Activated T-helper 17 cell treated with anti-CD3 and anti-CD28 coated beads, Interleukin-2, amount 50 U/mL, for 72 hours (primary cell): ENCODE measurements at places on chromosomes 1 and 21.
A peak's percentile ranks its signal among the peaks of the same experiment; 100 is the strongest.

DNA sequence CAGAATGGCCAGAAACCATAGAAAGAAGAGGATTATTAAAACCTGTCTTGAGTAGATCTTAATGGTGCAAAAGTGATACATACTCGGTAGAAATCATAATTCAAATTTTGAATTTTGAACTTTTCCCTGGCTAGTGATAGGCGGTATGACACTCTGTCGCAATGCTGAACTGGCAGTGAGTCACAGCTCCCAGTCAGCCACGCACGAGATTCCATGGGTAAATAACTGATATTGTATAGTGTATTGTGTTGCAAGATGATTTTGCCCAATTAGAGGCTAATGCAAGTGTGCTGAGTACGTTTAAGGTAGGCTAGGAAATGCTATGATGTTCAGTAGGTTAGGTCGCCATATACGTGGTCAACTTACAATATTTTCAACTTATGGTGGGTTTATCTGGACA, 207.0 kb downstream of the SIPA1L2 start:
- no peak for ATAC-seq

- no peak for ATAC-seq
These were observed 13.9 kb downstream of the TPM3 start for GRCh38 chr1:154178013-154178412.

DNA sequence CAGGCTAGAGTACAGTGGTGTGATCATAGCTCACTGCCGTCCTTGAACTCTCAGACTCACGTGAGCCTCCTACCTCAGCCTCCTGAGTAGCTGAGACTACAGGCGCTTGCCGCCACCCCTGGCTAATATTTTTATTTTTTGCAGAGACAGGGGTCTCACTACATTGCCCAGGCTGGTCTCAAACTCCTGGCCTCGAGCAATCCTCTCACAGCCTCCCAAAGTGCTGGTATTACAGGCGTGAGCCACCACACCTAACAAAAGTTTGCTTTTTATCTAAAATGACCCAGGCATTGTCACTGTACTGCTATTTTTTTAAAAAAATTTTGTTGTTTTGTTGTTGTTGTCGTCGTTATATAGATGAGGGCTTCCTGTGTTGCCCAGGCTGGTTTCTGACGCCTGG, 46.4 kb downstream of the CAPN2 start:
- no peak for ATAC-seq

GRCh38 chr1:154344977-154345837, 19.9 kb downstream of the ATP8B2 start:
- ATAC-seq, result peak; percentile 51

DNA sequence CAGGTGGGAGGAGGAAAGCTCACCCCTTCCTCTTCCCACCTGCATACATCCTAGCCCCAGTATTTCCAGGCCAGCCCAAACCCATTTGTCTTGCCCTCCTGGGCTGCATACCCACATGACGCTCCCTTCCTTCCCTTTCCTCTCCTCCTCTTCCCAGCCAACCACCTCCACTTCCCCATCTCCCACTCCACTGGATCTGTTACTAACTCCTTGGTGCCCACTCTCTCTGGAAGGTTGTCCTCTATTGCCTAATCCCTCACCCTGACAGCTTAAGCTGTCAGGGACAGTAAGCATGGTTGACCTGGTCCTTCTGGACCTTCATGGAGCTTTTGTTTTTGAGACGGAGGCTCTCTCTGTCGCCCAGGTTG, 23.0 kb upstream of the SYNC start:
- no peak for ATAC-seq
